ENCODE measurements at places on chromosomes 2 and 18. TPM values are rescaled to one million over a fixed set of nuclear protein-coding genes. Genes with fewer than 3 reads are reported as not detected.

DNA sequence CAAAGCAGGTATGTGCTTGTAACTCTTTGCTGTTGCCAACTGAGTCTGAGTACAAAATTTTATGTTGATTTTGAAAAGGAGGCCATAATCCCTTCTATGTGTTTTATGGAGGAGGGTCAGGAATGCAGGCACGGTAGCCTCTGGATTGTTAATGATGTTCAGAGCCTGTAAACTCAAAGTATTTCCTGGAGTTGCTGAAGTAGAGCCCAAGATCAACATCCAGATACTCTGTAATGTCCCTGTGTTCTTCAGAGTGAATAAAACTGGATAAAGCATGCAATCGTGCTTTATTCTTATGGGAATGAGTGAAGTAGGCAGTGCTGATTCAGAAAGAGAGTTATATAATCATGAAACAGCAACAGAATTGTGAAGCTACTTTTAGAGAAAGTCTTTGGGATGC is 61.8 kb upstream of the CHRNA1 start:
- peak; percentile 58 for DNase-seq

The RAX gene
- not detected for total RNA-seq

GRCh38 chr2:54899576-54900200 is 150.6 kb downstream of the RTN4 start:
- peak; percentile 33 for DNase-seq

DNA sequence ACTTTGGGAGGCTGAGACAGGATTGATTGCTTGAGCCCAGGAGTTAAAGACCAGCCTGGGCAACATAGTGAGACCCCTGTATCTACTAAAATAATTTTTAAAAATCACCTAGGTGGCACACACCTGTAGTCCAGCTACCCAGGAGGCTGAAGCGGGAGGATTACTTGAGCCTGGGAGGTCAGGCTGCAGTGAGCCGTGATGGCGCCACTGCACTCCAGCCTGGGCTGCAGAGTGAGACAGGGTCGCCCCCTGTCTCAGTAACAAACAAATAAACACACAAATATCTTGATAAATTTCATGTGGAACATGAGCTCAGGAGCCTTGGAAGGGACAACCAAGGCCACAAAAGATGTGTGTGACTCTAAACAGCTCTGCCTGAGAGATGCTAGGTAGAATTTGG is 11.7 kb upstream of the ANKRD53 start:
- DNase-seq, result no peak

- no peak for DNase-seq
Measured at GRCh38 chr2:55073000-55073983, 23.0 kb upstream of the RTN4 start.

The SLC30A3 gene
- total RNA-seq, result 0.16 TPM

The UGT1A4 gene
- total RNA-seq, result not detected

DNA sequence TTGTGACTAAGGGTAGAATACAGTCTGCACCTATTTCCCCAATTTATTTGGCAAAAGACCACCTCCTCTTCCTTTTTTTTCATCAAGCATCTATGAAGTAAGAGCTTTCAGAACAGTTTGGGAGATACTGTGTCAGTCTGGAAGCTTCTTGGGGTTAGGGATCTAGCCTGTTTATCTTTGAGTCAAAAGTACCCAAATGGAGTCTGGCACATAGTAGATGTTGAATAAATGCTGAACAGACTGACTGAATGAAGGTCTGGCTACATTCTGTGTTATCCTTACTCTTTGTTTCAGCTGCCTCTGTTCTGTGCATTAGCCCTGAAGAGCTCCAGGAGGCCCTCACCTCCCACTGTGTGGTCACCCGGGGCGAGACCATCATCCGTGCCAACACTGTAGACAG is 223.2 kb downstream of the MYO3B start:
- DNase-seq, result no peak

The IL36RN gene
- total RNA-seq, result 0.14 TPM

The THOC1 gene
- total RNA-seq, result 20.2 TPM

GRCh38 chr18:58674863-58675472 is 3.7 kb downstream of the MALT1 start:
- DNase-seq, result peak; percentile 59

DNA sequence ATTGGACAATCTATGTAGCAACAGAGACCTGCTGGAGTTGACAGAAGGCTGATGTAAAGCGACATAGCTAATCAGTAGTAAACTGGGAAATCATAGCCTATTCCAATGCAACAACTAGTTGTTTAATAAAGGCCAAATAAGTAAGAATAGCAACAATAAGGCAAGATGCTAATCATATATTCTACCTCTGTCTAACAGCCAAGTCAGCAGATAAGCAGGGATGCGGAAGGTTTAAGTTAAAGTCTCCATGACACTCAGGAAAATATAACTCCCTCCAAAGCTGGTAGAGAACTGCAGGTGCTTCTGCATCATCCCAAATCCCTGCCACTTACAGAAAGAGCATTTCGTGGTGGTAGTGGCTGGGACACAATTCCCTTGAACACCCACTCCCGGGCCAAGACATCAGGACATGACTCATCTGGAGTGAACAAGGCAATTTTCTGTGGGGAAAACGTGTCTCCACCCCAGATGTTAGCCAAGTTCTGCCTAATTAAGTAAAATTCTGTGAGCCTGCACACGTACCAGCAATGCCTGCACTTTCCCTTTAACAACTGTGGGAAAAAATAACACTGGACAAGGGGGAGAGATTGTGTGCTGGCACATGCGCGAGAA is 413.6 kb upstream of the ID2 start:
- peak; percentile 46 for DNase-seq

The CSRNP3 gene
- total RNA-seq, result 5.9 TPM

The SERPINB3 gene
- total RNA-seq, result not detected

The ITPRID2 gene
- 260 TPM for total RNA-seq

All from astrocyte (in vitro differentiated cells and primary cell).